ENCODE measurements at places on chromosomes 2 and 18.

DNA sequence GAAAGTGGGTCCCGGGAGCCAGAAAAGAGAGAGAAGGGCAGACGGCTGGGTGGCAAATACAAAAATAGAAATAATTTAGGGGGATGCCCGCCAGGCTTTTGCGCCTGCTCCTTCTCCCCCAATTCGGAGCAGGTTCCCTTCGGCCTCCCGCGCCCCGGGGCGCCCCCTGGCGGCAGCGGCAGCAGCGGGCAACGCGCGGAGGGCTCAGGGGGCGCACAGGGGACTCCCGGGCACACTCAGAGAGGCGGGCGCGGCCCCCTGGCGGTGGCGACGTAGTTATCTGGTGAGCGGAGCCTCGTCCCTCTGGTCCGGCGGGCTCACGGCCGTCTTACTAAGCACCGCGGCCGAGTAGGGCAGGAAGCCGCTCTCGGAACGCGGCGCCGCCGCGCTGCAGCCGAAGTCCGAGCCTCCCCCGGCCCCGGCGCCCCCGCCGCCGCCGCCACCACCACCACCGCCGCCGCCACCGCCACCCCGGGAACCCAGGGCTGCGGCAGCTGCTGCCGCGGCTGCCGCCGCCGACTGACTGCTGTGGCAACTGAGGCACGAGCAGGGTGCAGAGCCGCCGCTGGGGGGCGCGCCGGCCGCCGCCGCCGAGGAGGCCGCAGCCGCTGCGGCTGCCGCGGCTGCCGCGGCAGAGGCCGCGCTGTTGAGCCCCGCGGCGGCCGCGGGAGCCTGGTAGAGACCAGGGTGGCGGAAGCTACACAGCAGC lies 3.8 kb downstream of the EVX2 start:
- H3K27ac ChIP-seq = no peak overlapping the region
- H3K27me3 ChIP-seq = peaks cover 97% of the 10 kb centered on the region
- H3K4me1 ChIP-seq = peaks cover 4% of the 10 kb centered on the region
- peak; percentile 95 for DNase-seq

DNA sequence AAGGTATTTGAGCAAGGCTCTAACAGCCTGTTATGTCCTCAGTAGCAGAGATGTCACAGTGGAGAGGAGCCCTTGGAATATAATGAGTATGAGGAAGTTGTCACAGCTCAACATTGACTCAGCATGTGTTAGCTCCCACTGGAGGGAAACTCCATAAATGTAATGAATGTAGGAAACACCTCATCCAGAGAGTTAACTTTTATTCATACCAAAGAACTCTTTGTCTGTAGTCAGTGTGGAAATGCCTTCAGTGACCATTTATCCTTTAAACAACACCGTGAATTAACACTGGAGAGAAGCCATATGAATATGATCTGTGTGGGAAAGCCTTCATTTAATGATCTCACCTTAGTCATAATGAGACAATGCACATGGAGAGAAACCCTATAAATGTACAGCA lies 59.7 kb downstream of the CYP1B1 start:
- no peak overlapping the region for H3K27ac ChIP-seq
- DNase-seq = no peak
- peaks cover 4% of the 10 kb centered on the region for H3K4me1 ChIP-seq
- no peak overlapping the region for H3K4me3 ChIP-seq
- no peaks in the 10 kb centered on the region for H3K27me3 ChIP-seq

DNA sequence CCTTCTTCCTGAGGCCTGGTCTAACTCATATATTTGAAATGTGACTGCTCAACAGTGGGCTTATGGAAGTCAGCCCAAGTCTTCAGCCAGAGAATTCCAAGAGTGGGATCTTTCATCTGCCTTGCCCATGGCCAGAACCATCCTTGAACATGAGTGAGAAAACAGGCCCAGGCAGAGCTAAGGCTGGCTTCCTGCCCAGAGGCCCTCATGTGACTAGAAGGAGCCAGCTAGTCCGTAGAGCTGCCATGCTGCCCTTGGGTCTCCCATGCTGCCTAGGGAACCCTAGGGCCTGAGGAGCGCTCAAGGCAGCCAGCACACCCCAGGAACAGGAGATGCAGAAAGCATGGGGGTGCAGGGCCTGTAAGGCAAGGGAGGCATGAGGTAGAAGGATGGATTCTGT lies 203.6 kb downstream of the FHOD3 start:
- no peaks in the 10 kb centered on the region for H3K4me1 ChIP-seq
- H3K27me3 ChIP-seq = no peaks in the 10 kb centered on the region
- peak; percentile 27 for DNase-seq
- H3K4me3 ChIP-seq = no peak overlapping the region

- DNase-seq = no peak
- no peak overlapping the region for H3K4me3 ChIP-seq
- no peaks in the 10 kb centered on the region for H3K36me3 ChIP-seq
- H3K27ac ChIP-seq = no peak overlapping the region
- H3K4me1 ChIP-seq = no peaks in the 10 kb centered on the region
Measured at GRCh38 chr2:178188466-178188865, 5.8 kb upstream of the OSBPL6 start.

DNA sequence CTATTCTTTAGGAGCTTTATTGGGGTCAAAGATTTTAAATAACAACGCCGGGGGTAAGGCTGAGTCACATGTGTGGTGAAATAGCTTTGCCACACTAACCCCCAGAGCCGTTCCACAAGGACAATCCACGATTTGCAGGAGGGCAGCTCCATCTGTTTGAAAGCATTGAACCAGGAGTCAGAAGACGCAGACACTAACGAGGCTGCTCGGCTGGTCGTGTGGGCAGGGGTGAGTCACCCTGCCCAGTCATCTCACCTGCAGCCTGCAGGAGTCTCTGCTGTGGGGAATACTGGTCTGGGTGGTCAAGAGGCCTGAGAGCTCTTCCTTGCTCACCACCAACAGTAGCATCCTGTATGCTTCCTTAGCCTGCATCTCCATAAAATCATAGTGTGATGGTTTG lies 149.2 kb upstream of the NCK2 start:
- no peak overlapping the region for H3K4me3 ChIP-seq
- H3K27me3 ChIP-seq = no peaks in the 10 kb centered on the region
- H3K4me1 ChIP-seq = no peaks in the 10 kb centered on the region
- no peak overlapping the region for H3K27ac ChIP-seq

DNA sequence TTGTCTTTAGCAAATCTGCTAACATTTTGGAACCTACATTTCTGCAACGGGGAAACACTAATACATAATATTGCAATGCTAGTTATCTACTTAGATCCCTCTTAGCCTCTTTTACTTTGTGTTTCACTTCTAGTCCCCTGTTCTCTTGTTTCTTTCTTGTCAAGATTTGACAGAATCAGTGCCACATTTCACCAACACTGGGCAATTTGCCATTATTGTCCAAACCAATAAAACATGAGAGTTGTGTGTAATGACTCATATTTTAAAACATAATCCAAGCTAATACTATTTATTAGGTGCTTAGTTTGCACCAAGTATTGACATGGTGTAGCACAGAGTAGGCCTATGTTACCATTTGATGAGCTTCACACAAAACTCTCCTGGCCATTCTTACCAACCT lies 33.7 kb upstream of the ACVR1C start:
- no peak overlapping the region for H3K27ac ChIP-seq
- H3K36me3 ChIP-seq = no peaks in the 10 kb centered on the region
- DNase-seq = no peak
- H3K4me3 ChIP-seq = no peak overlapping the region
- peaks cover 10% of the 10 kb centered on the region for H3K27me3 ChIP-seq

DNA sequence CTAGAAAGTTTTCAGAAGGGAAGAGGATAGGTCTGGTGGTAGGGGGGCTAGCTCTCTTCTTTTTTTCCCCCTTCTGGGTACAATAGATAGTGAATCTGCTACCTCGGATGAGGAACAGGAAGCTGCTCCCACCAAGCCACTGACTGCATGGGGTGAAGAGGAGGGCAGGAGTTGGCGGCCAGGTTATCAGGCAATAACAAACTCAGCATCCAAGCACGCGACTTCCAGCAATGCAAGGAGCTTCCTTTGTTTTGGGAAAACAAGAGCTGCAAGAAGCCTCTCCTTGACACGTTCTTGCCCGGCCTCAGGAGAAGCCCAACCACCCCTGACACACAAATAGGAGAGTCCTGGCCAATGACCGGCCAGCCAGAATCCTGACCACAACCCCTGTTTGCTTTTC lies 32.2 kb downstream of the NHEJ1 start:
- no peaks in the 10 kb centered on the region for H3K36me3 ChIP-seq
- H3K27ac ChIP-seq = no peak overlapping the region
- H3K4me3 ChIP-seq = no peak overlapping the region
- peaks cover 36% of the 10 kb centered on the region for H3K4me1 ChIP-seq
- H3K27me3 ChIP-seq = no peaks in the 10 kb centered on the region

DNA sequence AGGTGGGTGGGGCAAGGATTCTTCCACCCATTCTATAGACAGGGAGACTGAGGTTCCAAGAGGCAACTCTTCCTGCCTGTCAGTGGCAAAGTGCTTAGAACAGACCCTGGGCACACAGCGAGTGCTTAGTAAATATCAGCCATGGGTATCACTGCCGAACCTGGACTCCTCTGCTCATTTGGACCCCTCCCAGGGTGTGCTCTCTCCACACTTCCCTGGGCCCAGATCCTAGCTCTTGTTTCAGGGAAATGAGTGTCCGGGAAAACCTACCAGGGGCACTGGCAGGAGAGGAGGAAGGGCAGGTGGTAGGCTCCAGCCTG lies 136.3 kb downstream of the CYP26B1 start:
- H3K36me3 ChIP-seq = no peaks in the 10 kb centered on the region
- no peaks in the 10 kb centered on the region for H3K4me1 ChIP-seq
- H3K27me3 ChIP-seq = no peaks in the 10 kb centered on the region
- H3K27ac ChIP-seq = no peak overlapping the region

GRCh38 chr2:54840559-54841468 lies 117.4 kb downstream of the EML6 start:
- peak overlapping the region; percentile 36 for H3K27ac ChIP-seq
- no peaks in the 10 kb centered on the region for H3K27me3 ChIP-seq
- H3K36me3 ChIP-seq = no peaks in the 10 kb centered on the region
- no peak overlapping the region for H3K4me3 ChIP-seq
- H3K4me1 ChIP-seq = no peaks in the 10 kb centered on the region

GRCh38 chr2:86468162-86469033 lies 27.2 kb downstream of the KDM3A start:
- no peak for DNase-seq
- no peak overlapping the region for H3K27ac ChIP-seq
- peaks cover 89% of the 10 kb centered on the region for H3K36me3 ChIP-seq
- no peak overlapping the region for H3K4me3 ChIP-seq
- H3K4me1 ChIP-seq = no peaks in the 10 kb centered on the region
- no peaks in the 10 kb centered on the region for H3K27me3 ChIP-seq

DNA sequence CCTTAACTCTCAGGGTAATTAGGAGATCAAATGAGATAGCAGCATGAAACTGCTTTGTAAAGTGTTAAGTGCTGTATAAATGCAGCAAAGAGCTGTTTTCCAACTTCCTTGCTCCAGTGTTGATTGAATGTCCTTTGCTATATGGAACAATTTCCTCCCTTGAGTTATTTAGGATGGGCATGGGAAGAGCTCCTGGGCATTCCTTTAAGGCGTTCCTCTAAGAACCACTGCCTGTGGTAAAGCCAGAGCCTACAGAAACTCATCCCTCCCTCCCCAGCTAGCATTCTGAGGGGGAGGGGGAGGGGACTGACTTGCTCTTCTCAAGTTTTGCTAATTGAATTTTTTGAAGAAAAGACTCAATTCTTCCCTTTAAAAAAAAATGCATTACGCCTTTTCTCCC lies 1.4 kb downstream of the AKAIN1 start:
- peaks cover 82% of the 10 kb centered on the region for H3K27me3 ChIP-seq
- peak overlapping the region; percentile 77 for H3K4me3 ChIP-seq
- no peaks in the 10 kb centered on the region for H3K36me3 ChIP-seq
- peaks cover 4% of the 10 kb centered on the region for H3K4me1 ChIP-seq
- DNase-seq = no peak

DNA sequence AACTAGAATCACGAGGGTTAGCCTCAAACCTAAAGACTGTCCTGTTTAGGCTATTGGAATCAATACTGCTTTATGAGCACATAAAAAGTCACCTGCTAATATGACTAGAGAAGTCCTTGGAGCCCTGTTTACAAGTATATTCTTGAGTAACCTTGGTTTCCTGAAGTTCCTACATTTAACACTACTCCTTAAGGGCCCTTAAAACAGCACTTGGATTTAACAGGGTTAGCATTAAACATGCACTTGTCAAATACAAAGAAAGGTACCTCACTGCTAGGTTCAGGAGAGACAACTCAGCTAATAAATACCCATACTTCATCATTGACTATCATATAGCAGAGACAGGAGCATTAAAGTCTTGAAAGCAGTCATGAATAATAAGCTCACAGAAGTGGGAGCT lies 96.7 kb downstream of the SLC5A7 start:
- no peaks in the 10 kb centered on the region for H3K27me3 ChIP-seq
- H3K4me1 ChIP-seq = no peaks in the 10 kb centered on the region
- H3K4me3 ChIP-seq = no peak overlapping the region
- no peak for DNase-seq
- H3K36me3 ChIP-seq = no peaks in the 10 kb centered on the region

GRCh38 chr18:79393635-79394533 lies 1.8 kb upstream of the NFATC1 start:
- no peak overlapping the region for H3K27ac ChIP-seq
- H3K27me3 ChIP-seq = peaks cover 54% of the 10 kb centered on the region
- no peaks in the 10 kb centered on the region for H3K4me1 ChIP-seq
- DNase-seq = peak; percentile 88
- no peaks in the 10 kb centered on the region for H3K36me3 ChIP-seq

- H3K27me3 ChIP-seq = no peaks in the 10 kb centered on the region
- no peaks in the 10 kb centered on the region for H3K4me1 ChIP-seq
- no peak for DNase-seq
- H3K27ac ChIP-seq = no peak overlapping the region
- H3K36me3 ChIP-seq = peaks cover 32% of the 10 kb centered on the region
Measured at GRCh38 chr2:70985283-70985688, 6.9 kb downstream of the ANKRD53 start.

GRCh38 chr18:57353940-57354461 lies 1.6 kb downstream of the ST8SIA3 start:
- no peak overlapping the region for H3K27ac ChIP-seq
- H3K27me3 ChIP-seq = peaks cover 55% of the 10 kb centered on the region
- no peaks in the 10 kb centered on the region for H3K4me1 ChIP-seq
- no peaks in the 10 kb centered on the region for H3K36me3 ChIP-seq
- DNase-seq = peak; percentile 95

GRCh38 chr2:175931805-175932204 lies 70.3 kb downstream of the LNPK start:
- H3K4me3 ChIP-seq = no peak overlapping the region
- H3K27ac ChIP-seq = no peak overlapping the region
- no peaks in the 10 kb centered on the region for H3K4me1 ChIP-seq
- peaks cover 40% of the 10 kb centered on the region for H3K36me3 ChIP-seq

DNA sequence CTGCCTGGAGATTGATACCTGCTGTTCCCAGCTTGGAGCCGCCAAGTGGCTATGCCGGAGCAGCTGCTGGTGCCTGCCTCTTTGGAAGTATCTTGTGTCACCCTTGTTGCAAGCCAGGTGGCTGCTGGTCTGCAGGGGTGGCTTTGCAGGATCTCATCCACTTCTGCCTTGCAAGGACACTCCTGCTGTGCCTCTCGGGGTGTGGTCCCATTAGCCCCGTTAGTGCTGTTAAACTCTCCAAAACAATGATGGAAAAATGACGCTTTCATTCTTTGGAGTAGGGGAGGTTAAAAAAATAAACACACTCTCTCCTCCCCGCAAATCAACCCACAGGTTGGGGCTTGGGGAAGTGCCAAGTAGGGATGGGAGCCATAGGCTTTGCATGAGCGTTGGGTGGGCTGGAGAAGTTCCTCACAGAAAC lies 352.8 kb downstream of the RNF144A start:
- H3K4me1 ChIP-seq = no peaks in the 10 kb centered on the region
- DNase-seq = peak; percentile 63
- no peaks in the 10 kb centered on the region for H3K27me3 ChIP-seq

Data from endodermal cell (in vitro differentiated cells).